Stimulated activated CD8-positive, alpha-beta memory T cell treated with anti-CD3 and anti-CD28 coated beads, Interleukin-4, amount 100 ng/mL, for 24 hours (primary cell): ENCODE measurements at places on chromosomes 13 and 19.
A peak's percentile ranks its signal among the peaks of the same experiment; 100 is the strongest.

DNA sequence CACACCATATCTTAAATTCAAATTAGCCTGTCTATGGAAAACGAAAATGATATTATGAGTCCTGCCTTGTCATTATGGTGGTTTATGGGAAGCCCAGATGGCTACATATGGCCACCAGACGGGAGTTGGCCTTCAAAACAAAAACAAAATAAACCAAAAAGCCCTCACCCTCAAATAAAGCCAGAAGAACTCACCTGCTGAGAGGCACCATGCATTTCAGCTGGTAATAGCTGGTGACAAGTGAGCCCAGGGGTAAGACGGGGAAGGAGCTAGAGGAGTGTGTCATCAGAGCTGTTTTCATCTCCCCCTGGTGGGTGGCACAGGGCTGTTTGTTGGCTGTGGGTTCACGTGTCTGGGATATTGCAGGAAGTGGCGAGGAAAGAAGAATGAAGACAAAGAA is 152.9 kb downstream of the EFNB2 start:
- DNase-seq: no peak

DNA sequence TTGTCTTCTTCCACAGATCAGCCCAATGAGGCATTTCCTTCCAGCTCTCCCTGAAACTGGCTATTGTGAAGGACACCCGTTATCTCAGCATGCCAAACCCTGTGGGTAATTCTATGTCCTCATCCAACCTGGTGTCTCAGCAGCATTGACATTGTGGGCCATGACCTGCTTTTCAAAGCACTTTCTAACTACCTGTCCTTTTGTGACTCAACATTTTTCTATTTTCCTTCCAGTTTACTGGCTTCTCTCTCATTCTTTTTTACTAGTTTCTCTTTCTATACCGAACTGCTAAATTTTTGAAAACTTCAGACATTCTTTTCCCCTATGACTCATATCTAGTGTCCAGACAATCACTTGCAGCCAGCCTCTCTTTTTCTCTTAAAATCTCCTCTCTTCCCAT is 136.4 kb upstream of the HTR2A start:
- no peak for DNase-seq

DNA sequence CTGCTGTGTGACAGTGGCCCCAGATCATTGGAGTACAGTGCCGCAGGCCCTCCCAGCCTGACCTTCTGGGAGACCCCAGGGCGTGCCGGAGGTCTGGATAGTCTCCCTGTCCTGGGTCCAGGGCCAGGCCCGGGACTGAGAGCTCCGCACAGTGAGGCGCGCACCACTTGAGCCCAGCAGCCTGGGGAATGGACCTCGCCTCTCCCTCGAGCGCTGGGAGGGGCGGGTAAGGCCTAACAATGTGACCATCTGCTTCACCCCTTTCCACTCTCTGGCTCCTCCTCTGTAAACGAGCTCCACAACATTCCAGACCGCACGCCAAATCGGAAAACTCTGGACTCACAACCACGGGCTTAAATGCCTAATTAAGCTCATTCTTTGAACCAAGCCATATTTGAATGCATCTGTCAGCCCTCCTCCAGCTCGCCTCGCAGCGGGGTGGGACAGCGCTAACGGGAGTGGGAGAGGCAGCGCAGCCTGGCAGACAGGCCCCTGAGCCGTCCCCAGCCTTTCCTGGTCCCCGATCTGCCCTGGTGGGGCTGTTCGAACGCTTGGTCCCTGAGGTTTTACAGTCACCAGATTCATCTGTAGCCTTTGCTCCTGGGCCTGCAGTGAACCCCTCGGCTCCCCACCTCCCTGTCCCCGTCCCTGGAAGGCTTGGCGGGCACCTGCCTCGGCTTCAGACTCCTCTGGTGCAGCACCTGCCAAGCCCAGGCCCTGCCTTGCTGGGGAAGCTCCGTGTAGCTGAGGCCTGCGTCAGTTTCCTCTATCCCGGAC is 120.7 kb upstream of the VSTM2B start:
- no peak for DNase-seq

DNA sequence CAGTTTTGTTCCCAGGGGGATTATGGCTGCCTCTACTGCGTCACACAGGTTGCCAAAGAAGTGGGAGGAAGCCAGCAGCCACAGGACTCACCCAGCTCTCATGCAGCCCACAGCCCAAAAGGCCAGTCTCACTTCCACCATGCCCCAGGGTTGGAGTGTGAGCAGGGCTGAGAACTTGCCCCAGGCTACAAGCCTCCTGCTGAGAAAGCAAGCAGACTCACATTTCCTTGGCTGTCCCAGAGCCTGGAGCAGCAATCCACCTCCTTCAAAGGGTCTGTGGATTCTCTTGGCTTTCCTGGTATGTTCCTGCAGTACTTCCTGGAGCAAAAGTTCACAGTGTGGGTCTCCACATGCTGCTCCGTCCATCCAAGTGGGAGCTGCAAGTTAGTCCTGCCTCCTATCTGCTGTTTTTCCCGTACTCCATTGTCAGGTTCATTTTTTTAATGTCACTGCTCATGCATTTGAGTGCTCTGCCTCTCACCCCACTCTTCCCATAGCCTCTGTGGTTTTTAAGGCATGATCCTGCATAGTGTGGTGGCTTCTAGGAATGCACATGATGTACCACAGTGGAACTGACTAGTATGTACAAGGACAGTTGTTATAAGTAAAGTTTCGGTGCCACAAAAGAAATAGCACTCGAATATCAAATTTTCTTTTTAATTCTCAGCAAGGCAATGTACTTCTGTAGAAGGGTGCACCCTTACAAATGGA is 56.2 kb upstream of the ARHGEF7 start:
- DNase-seq: no peak

DNA sequence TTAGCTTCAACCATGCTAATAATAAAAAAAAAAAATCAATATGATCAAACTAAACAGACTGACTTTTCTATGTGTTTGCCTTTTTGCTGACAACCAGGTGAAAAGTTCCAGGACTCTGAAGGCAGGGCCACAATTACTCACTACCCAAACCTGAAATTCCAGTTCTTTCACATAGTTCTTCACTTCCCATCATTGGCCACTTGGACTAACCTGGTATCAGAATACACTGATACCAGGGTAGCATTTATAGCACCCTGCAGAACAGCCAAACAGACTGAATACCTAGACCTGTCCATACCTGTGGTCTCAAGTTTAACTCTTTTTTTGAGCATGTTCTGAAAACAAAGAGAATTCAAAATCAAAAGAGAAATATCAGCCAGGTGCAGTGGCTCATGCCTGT is 25.1 kb downstream of the ELF1 start:
- DNase-seq: no peak

DNA sequence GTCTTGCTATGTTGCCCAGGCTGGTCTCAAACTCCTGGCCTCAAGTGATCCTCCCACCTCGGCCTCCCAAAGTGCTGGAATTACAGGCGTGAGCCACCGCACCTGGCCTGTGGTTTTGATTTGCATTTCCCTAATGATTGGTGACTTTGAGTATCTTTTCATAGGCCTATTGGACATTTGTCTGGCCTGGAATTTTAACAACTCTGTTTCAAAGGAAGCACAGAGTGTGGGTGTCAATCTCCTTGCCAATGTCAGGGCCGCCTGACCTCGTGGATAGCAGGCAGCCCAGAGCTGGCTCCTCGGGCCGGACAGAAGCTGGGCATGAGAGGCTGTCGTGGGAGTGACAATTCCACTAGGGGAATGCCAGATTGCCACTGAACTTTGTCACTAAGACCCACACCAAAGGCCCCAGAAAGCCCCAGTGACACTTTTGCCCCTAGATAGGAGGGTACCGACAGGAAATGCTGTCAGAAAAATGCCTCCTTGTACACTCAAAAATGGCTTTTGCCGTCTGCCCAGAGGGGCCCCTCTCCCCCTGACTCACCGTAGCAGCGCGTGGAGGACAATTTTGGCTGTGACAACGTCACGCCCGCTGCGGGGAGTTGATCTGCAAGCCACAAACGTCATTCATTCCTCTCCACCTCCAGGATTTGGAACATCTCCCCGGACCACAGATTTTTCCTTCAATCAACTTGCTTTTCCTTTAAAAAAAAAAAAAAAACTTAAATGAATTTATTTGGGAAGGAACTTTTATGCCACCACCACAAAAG is 11.7 kb upstream of the ADGRE5 start:
- peak; percentile 80 for DNase-seq

DNA sequence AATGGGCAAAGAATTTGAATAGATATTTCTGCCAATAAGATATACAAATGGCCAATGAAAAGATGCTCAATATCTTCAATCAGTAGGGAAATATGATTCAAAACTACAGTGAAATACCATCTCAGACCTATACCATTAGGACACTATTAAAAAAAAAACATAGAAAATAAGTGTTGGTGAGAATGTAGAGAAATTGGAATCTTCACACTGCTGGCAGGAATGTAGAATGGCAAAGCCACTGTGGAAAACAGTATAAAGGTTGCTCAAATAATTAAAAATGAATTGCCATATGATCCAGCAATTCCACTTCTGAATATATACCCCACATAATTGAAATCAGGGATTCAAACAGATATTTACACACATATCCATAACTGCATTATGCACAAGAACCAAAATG is 88.1 kb upstream of the STARD13 start:
- DNase-seq: no peak

- DNase-seq: no peak
Measured at GRCh38 chr13:54593504-54593903, 1564.9 kb downstream of the OLFM4 start.

GRCh38 chr19:2478756-2479555 is 3.0 kb downstream of the GADD45B start:
- peak; percentile 70 for DNase-seq

- no peak for DNase-seq
Measured at GRCh38 chr13:51770681-51771417, 33.1 kb downstream of the DHRS12 start.

DNA sequence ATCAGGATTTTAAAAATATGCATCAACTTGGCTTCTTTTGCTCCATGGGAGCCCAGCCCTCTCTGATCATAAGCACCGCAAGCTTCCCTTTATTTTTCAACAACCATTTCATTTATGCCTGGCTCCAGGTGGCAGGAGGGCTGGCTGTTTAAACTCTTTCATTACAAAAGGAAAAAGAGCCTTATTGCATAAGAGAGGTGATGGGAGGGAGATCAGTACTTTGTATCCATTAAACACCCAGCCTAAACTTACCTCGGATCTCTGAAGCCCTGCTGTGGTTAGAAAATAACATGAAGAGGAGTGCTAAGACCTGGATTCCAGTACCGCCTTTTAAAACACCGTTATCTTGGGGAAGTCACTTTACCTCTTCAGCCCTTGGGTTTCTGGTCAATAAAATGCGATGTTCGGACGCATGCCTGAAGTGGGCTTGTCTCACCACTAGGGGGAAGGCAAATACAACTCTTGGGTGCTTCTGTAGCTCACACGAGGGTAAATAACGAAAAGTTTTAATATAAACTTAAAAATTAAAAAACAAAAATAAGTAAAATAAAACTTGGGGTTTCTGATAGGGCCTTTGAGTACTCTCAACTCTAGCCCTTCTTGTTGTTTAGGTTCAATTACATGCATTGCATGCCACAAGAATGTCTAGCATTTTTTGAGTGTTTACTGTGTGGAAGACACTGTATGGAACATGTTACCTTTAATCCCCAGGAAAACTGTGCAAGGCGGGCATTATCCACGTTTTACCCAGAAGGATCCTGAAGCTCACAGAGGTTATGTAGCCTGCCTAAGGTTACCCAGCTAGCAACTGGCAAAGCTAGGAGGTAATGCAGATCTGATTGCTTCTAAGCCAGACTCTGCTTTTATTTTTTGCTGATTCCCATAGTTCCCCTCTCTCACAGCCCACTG is 240.3 kb downstream of the LMO7 start:
- peak; percentile 11 for DNase-seq

GRCh38 chr13:32783067-32783466 is 196.8 kb downstream of the PDS5B start:
- DNase-seq: no peak

DNA sequence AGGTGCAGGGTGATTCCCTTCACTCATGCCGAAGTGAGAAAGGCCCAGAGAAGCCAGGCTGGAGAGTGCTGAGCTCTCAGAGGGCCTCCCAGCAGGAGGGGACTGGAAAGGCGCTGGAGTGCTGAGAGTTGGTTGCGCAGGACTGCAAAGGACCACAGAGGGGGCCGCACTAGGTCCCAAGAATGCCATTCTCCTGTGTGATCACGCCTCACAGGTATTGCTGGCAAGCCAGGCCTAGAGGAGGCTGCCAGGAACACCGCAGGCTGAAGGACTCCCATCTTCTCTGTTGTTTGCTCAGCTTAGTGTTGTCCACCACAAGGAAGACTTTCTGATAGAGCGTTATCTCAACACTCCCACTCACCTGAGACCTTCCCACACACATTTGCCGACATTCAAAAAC is 165.0 kb downstream of the FGF14 start:
- DNase-seq: no peak

DNA sequence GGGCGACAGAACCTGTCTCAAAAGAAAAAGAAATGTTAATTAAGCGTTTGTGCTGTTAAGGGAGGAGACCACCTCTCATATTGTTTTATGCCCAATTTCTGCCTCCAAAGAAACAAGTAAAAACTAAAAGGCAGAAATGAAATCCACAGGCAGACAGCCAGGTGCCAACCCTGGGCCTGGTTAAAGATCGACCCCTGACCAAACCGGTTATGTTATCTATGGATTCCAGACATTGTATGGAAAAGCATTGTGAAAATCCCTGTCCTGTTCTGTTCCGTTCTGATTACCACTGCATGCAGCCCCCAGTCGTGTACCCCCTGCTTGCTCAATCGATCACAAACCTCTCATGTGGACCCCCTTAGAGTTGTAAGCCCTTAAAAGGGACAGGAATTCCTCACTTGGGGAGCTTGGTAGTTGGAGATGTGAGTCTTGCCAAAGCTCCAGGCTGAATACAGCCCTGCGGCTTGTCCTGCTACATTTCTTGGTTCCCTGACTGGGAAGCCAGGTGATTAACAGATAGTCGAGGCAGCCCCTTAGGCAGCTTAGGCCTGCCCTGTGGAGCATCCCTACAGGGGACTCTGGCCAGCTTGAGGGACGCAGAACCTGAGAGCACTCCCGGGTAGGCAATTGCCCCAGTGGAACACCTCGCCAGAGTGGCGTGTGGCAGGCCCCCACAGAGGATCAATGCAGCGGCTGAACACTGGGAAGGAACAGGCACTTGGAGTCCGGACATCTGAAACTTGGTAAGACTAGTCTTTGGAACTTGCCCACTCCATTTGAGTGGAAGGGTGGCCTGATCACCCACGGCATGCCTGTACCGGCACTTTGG is 748 bp upstream of the ZNF552 start:
- no peak for DNase-seq

- DNase-seq: no peak
Measured at GRCh38 chr19:7739801-7740681, 7.3 kb downstream of the CD209 start.

GRCh38 chr19:18428173-18428786 is 9.1 kb downstream of the SSBP4 start:
- no peak for DNase-seq

GRCh38 chr19:10361569-10362011 is 18.8 kb downstream of the TYK2 start:
- no peak for DNase-seq
